ENCODE measurements at places on chromosomes 16 and 17.

GRCh38 chr16:28098171-28098958, 34.9 kb upstream of the GSG1L start:
- DNase-seq: no peak

- DNase-seq: no peak
Measured at GRCh38 chr17:42702446-42702845, 20.1 kb downstream of the CNTNAP1 start.

DNA sequence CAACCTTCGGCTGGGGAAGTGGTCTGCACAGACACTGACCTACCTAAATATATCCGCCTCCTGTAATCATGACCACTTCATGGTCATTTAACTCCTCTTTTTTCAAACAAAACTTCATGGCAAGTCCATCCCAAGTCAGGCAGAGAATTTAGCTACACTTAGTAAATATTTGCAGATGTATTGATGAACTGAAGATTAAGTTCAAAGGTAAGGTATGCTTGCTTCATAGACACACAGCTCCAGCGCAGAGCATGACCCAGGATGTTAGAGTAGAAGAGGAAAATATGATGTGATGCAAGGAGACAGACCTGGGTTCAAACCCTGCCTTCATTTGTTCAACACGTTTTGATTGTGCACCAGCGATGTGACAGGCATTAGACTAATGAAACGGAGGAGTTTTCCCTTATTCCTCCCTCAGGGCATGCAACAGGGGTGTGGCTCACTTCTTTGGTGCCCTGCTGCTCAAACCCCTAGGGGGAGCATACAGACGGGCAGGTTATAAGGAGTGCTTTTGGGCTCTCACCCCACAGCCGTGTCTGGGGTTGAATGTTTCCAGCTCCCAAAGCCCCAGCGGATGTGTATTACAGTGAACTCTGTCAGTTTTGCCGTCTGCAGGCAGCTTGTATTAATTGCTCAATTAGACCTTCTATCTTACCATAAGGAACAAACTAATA, 23.9 kb upstream of the CLEC3A start:
- no peak for DNase-seq

- peak; percentile 91 for DNase-seq
Measured at GRCh38 chr17:50151937-50152547, 1.6 kb upstream of the PPP1R9B start.

- DNase-seq: no peak
Measured at GRCh38 chr16:7021653-7022275, 310.9 kb upstream of the RBFOX1 start.

DNA sequence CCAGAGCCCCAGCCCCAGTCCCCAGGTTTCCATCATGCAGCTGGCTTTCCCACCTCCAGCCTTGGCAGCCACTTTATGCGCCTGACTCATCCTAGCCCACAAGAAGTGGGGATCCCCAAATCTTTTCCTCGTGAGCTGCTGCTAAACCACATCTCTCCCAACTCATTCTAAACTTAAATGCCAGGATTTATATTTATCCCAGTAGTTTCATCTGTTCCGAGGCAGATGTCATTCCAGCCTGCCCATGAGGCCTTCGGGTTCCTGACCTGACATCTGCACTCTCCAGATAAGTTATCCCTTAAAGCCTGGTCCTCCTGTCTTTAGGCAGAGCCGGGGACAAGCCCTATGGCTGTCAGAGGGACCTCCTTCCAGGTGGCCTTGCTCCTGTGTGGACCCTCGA, 16.6 kb downstream of the PLXDC1 start:
- DNase-seq: no peak

GRCh38 chr17:73824321-73824720, 180.1 kb upstream of the SDK2 start:
- no peak for DNase-seq

DNA sequence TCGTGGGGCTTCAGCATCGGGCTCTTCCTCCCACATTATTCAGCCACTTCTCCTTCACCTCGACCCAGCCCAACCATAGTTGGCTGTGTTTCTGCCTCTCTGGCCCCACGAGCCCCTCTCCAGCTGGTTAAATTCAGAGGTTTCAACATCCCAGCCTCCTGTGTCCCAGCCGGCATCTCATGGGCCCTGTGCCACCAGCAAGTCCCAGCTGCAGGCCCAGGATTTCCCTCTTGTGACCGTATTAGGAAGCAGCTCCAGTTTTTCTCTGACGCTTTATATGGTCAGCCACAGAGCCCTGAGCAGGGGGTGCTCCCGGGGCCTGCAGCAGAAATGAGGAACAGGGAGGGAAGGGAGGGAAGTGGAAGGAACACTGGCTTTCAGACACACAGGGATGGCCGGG, 27.4 kb downstream of the MYH11 start:
- no peak for DNase-seq

- DNase-seq: peak; percentile 3
Measured at GRCh38 chr16:56041556-56042140, 149.6 kb upstream of the GNAO1 start.

GRCh38 chr16:57720142-57720575, 15.4 kb upstream of the KATNB1 start:
- peak; percentile 69 for DNase-seq

- DNase-seq: no peak
Measured at GRCh38 chr16:89108416-89108815, 14.8 kb downstream of the ACSF3 start.

DNA sequence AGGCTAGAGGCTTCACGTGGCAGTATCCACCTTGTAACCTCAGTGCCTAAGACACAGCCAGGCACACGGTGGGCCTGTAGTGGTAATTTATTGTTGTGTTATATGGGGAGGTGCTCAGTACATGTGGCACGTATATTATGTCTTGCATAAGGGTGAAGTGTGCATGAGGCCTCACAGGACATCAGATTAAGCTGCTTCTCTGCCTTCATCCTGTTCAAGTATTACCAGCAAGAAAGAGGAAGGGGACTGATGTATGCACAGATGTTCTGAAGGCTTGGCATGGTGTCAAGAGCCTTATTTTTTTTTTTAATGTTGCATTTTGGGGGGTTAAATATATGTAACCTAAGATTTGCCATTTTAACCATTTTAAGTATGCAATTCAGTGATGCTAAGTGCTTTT, 71.6 kb downstream of the ABCC1 start:
- DNase-seq: peak; percentile 56

DNA sequence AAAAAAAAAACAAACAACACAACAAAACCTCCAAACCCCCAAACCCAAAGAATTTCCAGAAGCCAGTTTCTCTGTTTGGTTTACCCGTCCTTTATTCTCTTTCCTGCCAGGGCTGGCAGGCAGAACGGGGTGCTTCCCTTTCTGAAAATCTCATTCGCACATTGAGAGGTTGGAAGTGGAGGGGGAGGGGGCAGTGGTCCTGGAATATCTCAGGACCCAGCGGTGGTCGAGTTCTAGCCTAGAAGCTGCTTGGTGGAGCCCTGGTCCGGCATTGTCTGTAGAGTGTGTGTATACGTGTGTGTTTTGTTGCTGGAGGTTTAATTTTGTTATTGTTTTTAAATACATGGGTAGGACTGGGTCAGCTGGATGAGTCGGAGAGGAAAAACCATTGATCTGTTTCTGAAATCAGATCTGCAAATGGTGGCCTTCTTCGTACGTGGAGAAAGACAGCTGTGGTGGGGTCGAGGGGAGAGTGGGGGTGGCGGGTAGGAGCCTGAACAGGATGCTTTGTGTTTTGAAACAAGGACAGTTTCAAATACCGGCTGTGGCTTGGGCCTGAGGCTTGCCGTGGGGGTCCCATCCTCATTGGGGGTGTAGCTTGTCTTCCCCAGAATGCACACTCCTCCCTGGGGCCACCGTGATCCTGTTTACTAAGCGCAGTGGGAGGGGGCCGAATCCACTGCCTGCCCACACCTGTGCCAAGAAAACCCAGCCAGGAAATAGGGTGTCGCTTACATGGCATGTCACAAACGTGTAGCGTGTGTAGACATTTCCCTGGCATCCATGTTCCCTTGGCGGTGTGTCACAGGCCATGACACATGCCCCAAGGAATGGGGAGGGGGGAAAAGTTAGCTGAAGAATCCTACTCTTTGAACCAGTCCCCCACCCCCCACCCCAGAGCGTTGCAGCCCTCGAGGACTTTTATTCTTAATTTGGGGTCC, 1.6 kb downstream of the CMIP start:
- peak; percentile 51 for DNase-seq

DNA sequence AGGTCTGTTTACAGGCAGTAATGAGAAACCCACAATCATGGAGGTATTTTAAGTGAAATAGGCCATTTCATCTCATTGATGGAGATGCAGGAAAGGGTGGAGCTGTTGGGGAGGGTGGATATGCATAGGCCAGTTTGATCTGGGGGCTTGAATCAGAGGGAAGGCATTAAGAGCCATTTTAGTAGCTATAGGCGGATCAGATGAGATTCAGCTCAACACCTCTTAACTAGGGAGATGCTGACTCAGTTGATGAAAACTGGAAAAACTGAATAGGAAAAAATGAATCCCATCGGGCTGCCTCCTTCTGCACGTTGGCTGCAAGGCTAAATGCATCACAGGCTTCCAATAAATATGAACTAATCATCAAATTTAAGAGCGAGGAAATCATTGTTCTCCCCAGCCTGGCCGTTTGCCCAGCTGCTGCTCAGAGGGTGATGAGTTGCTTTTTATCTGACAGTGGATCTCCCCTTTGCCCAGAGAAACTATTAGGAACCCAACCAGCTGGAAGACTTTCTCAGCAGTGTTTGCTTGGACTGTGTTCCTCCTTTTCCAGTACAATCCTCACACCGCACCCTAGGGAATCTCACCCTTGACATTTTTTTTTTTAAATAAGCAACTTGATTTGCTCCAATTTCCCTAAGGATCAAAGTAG, 149.6 kb downstream of the SOX9 start:
- no peak for DNase-seq

DNA sequence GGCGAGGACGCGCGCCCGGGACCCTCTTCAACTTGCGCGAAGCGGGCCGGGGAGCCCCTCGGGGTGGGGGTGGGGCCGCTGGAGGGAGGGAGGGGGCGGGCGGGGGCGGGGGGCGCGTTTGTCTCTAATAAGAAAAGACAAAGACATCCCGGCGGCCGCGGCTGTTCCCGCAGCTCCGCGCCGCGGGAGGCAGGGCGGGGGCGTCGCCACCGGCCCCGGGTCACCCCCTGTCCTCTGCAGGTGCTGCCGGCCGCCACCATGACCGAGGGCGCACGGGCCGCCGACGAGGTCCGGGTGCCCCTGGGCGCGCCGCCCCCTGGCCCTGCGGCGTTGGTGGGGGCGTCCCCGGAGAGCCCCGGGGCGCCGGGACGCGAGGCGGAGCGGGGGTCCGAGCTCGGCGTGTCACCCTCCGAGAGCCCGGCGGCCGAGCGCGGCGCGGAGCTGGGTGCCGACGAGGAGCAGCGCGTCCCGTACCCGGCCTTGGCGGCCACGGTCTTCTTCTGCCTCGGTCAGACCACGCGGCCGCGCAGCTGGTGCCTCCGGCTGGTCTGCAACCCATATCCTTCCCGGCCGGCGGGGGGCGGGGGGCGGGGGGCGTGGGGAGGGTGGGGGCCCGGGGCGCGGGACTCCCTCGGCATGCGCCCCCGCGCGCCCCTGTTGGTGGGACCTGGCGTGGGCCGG, 714 bp downstream of the CACNA1H start:
- no peak for DNase-seq

DNA sequence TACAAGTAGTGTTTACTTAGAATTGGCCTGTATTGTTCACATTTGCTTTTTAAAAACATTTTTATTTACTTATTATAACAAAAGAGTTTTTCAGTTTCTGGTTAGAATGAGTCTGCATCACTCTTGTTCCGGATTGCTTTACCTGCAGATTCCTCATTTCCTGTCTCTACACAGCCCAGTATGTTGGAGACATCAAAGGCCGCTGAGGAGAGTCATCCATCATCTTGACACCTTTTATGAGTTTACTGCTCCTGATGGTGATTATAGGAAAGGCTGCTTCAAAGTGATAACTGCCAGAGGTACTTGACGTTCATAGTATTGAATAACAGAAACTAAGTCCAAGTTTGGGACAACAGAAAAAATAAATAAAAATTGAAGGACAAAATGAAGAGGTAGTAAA, 490.5 kb upstream of the CA10 start:
- DNase-seq: no peak

DNA sequence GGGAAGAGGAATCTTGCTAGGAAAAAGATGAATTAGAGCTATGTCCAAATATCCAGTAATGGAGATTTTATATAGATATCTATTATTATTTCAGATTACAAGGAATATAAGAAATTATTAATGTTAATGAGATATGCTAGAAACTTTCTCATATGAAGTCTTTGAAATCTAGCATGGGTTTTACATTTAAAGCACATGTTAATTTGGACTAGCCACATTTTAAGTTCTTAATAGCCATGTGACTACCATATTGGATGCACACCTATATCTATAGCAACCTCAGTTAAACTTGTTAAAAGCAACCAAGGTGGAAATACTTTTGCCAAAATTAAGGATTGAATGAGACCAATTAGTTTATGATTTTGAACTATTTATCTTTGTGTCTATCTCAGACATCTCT, 86.7 kb upstream of the CNTNAP4 start:
- no peak for DNase-seq

GRCh38 chr17:31588034-31588433, 196.6 kb downstream of the RAB11FIP4 start:
- no peak for DNase-seq

DNA sequence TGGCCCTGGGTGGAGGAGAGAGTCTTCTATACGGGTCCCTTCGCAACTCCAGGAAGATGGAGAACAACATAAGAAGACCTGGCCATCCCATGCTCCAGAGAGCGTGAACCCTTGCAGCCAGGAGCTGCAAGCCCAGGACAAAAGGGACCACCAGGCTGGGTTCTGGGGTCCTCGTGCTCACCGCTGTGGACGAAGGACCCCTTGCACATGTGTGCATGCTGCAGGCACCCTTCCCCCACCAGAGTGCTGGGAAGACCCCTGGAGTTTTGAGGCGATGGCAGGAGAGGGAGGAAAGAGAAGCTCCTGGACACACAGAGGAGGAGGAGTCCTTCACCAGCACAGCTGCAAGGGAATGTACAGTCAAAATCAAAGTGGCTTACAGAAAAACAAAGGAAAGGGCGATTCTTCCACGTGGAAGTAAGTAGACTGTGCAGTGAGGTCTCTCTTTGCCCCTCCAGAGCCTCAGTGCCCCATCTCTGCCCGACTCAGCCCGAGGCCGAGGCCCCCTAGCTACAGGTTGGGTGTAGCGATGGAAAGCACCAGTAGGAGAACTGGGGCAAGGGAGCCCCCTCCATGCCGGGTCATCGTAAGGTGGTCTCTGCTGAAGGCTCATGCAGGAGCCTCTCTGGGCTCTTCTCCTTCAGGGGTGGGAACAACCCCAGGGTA, 51.3 kb downstream of the PIMREG start:
- no peak for DNase-seq

GRCh38 chr17:69954241-69954925, 120.6 kb upstream of the KCNJ16 start:
- no peak for DNase-seq

- no peak for DNase-seq
Measured at GRCh38 chr16:83389751-83390150, 418.0 kb upstream of the HSBP1 start.

Measured in OCI-M1 (cell line).